ENCODE measurements at places on chromosomes 12 and 14. TPM values are rescaled to one million over a fixed set of nuclear protein-coding genes. Genes with fewer than 3 reads are reported as not detected.

ITFG2 gene
- 10.6 TPM for total RNA-seq

AQP6 gene
- not detected for total RNA-seq

TMEM63C gene
- total RNA-seq: 1.4 TPM

PLD4 gene
- not detected for total RNA-seq

SLC2A14 gene
- not detected for total RNA-seq

ACOT6 gene
- total RNA-seq: not detected

NUAK1 gene
- 20.5 TPM for total RNA-seq

GPR162 gene
- total RNA-seq: not detected

DDN gene
- total RNA-seq: 0.28 TPM

KRT74 gene
- total RNA-seq: not detected

SERPINA3 gene
- 234 TPM for total RNA-seq

GNPTAB gene
- total RNA-seq: 22.2 TPM

IL31 gene
- total RNA-seq: not detected

OASL gene
- 0.50 TPM for total RNA-seq

GLIPR1L1 gene
- not detected for total RNA-seq

GPD1 gene
- total RNA-seq: under 0.01 TPM

RD3L gene
- not detected for total RNA-seq

RPS6KL1 gene
- total RNA-seq: 9.6 TPM
